ENCODE measurements at places on chromosomes 5 and 9.

DNA sequence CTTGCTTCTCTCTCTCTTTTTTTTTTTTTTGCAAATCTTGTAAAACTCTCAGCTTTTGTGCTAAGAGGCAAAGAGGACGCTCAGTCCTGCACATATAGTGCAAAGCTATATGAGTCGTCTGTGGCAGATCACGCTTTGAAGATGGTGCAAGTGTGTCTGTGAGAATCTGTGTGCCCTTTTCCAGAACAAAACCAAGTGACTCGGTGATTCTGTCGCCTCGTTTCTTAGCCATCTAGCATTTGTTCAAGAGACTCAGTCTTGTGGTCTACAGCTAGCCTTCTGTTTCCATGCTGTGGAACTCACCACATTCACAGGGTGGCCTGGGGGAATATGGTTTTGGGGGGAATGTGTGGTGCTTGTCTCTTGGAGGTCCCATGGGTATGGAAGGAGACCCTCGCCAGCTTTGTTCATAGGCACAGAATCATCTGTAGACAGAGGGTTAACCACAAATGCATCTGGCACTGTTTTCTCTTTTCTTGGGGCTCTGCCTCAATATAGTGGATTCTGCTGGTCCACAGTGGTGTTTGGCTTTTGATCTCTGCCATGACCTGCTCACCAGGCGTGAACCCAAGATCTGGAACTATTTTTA lies 82.1 kb downstream of the C9orf152 start:
- no peak for DNase-seq

DNA sequence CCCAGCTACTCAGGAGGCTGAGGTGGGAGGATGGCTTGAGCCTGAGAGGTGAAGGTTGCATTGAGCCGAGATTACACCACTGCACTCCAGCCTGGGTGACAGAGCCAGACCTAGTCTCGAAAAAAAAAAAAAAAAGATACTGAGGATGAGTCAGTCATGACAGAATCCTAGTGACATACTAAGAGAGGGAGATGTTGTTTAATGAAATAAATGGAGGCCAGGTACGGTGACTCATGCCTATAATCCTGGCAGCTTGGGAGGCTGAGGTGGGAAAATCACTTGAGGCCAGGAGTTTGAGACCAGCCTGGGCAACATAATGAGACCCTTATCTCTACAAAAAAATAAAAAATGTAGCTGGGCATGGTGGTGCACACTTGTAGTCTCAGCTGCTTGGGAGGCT lies 107.2 kb downstream of the ZFAND5 start:
- DNase-seq = no peak

GRCh38 chr5:72082048-72082447 lies 25.2 kb upstream of the MAP1B start:
- no peak for DNase-seq

DNA sequence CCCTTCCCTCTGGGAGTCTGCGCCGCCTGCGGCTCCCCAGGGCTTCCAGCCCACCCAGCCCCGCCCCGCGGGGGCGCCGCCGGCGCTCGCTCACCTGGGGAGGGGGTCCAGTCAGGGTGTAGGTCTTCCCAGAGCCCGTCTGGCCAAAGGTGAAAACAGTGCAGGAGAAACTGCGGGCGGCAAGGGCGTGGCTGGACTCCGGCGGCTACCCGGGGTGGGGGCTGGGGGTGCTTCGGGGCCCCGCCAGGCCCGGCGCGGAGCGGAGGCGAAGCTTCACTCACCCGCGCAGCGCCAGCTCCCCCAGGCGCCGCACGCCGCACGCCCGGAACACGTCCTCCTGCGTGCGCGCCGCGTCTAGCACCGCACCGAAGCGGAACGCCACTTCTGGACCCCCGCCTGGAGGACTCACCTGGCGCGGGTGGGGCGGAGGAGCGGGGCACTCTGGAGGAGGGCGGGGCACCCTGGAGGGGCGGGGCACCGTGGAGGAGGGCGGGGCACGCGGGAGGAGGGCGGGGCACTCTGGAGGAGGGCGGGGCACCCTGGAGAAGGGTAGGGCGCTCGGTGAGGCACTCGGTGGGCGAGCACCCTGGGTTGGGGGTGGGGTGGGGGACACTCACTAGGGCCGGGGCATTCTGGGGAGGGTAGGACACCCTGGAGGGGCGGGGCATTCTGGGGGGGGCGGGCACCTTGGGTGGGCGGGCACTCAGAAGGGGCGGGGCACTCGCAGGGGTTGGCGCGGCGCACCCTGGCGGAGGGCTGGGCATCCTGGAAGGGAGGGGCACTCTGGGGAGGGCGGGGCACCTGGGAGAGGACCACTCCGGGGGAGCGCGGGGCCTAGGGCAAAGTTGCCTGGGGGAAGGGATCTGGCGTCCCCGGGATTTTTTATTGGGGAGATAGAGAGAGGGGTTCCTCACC lies 814 bp downstream of the KIF12 start:
- no peak for DNase-seq

GRCh38 chr5:160054831-160055230 lies 45.9 kb downstream of the TTC1 start:
- DNase-seq = no peak

DNA sequence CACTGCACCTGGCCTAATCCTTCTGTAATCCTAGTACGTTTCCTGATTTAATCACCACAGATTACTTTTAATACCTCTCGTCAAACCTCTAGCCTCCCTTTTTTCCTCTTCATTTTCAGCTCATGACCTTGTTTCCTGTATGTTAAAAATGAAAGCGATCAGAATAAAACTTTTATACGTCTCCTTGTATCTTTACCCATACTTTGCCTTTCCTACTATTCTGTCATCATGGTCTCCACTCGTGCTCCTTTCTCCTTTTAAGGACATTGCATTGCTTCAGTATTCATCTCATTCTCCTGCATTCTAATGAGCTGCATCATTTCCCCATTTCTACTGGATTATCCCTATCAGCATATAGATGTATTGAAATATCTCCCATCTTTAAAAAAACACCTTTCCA lies 8.5 kb downstream of the CDC42SE2 start:
- no peak for DNase-seq

DNA sequence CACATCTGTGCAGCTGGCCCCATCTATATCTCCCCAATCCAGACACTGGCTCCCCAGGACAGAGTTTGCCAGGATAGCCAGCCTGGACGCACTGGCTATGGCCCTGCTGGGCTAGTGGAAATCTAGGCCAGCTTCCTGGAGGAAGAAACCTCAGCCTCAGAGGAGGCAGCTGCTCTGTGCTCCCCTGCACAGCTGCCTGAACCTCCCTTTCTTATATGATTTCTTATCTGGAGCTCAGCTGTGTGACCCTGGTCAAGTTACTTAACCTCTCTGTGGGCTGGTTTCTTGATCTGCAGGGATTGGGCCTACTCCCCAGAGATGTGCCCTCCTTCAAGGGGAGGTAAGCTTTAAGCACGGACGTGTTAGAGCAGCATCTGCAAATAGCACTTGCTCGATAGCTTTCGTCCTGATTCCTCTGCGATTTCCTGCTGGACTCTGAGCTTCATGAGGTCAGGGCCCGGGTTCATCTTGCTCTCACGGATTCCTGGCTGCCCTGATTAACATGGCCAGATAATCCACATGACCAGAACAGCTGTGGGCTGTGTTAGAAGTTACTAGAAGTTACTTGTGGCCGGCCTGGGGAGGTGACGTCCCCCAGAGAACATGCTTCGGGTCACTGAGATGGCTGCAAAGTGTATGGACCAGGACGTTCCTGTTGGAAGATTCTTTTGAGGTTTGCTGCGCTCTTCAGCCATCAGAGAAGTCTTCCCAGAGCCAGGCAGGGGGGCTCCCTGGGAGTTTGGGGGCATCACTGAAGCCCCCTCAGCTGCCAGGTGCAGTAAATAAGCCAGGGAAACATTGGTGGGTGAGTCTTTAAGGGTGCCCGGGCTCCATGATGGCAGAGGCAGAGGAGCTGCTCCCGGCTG lies 14.5 kb downstream of the C9orf50 start:
- DNase-seq = no peak

DNA sequence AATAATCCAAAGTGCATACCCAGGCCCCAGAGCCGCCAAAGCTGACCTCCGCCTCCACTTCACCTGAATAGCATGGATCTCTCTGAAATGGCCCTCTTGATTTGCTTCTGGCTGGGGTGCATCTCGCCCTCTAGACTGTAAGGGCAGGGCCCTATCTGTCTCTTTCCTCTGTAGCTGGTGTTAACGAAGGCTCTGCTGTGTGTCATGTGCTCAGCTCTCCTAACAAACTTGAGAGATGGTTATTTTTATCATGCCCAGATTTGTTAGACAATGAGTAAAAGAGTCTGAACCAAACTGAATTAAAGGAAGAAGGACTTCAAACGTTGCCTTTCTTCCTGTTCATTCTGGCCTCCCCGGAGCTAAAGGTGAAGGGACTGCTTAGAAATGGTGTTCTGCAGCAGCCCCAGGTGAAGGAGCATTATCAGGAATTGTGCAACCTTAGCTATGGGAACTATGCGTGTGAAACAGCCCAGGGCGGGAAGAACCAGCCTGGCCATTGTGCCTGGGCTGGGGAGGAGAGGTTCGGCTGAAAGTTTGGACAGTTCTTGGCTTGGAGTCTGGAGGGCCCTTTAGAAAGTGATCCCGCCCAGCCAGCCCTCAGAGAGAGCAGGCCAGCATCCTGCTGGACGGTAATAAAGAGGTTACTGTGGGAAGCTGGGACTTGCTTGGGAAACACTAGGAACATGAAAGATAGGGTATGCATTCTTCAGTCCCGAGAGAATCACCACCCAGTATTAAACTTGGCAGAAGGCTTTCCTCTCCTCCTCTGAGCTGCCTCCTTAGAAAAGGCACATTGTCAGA lies 73.5 kb downstream of the WWC1 start:
- no peak for DNase-seq

Measured in SHP77 treated with DMSO at 0.1 percent for 48 hours (cell line).